ENCODE measurements at places on chromosomes 12 and 14.

DNA sequence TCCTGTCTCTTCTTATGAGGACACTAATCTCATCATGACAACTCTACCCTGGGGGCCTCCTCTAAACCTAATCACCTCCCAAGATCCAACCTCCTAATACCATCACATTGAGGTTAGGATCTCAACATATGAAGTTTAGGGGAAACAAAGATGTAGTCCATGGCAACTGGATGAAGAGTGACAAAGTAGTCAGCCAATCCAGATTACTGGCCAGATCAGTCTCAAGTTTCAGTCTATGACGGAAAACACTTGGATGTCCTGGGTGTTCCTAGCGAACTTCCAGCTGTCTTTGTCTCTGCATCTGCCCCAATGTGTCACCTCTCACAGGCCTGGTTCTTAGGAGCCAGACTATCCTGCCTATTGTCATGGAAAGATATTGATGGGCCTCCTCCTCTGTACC is 630.8 kb downstream of the AACS start:
- no peak for DNase-seq

DNA sequence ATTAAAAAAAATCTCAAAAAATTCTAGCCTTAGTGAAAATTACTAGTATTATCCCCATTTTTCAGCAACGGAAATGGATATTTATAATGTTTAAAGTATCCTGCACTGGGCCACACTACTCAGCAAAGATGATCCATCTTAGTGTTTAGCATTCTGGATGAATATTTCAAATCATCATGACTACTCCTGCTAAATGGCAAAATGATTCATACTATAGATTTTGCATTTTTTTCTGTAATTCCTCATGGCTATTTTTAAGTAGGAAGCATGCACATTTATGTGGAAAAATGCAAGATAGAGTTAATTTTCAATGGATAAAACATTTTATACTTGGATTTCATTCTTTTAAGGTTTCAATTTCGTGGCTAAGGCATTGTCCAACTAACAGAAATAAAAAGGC is 59.6 kb downstream of the LRFN5 start:
- DNase-seq, result no peak

DNA sequence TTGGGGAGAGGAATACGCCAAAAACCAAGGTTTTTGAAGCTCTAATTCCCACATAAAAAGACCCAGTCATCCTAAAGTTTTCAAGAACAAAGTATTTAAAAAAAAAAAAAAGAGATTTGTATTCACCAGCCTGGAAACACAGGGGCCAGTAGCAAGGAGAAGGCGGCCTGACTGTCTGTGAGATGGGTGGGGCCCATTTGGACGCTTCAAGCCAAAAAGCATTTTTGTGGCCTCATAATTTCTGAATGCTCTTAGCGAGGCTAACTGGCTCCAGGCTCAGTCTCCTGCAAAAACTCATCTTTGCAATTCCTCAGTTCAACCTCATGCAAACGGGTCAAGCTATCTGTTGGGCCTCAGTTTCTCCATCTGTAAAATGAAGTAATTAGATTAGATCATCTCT is 514.1 kb downstream of the MED13L start:
- DNase-seq, result no peak

GRCh38 chr14:72790887-72791566 is 102.9 kb downstream of the DPF3 start:
- no peak for DNase-seq

DNA sequence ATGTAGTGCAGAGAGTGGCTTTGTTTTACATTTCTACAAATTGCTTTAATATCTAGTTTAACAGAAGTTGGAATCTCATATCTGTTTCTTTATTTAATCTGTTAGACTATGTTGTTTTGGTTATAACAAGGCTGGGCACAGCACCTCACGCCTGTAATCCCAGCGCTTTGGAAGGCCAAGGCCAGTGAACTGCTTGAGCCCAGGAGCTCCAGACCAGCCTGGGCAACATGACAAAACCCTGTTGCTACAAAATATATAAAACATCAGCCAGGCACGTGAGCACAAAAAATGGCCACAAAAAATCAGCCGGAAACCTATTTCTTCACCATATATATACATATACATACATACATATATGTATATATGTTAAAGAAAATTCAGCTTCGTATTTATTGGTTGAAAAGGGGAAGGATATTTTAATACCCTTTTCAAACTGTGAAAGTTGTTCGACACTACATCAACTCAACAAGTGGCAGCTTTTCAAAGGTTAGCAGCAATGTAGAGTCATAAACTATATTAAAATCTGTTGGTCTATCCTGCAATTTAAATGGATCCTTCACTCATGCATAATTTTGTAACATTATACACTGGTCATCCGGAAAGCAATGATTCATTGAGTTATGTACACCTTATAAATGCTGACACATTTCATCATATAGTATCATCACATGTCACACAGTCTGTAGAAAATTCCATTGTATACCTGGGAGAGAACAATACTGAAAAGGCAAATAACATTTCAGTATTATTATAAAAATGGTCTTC is 7.1 kb downstream of the NR2C1 start:
- DNase-seq, result no peak

- DNase-seq, result no peak
Observed at GRCh38 chr14:106738075-106738474, 1211.7 kb downstream of the TMEM121 start.

- DNase-seq, result no peak
Observed at GRCh38 chr14:28436821-28437220, 329.8 kb upstream of the FOXG1 start.

- DNase-seq, result no peak
Observed at GRCh38 chr14:47763188-47763854, 87.9 kb upstream of the MDGA2 start.

GRCh38 chr14:21723431-21724045 is 49.9 kb upstream of the OR4E1 start:
- peak; percentile 49 for DNase-seq

- DNase-seq, result no peak
Observed at GRCh38 chr14:68379510-68380328, 413.1 kb downstream of the ZFP36L1 start.

DNA sequence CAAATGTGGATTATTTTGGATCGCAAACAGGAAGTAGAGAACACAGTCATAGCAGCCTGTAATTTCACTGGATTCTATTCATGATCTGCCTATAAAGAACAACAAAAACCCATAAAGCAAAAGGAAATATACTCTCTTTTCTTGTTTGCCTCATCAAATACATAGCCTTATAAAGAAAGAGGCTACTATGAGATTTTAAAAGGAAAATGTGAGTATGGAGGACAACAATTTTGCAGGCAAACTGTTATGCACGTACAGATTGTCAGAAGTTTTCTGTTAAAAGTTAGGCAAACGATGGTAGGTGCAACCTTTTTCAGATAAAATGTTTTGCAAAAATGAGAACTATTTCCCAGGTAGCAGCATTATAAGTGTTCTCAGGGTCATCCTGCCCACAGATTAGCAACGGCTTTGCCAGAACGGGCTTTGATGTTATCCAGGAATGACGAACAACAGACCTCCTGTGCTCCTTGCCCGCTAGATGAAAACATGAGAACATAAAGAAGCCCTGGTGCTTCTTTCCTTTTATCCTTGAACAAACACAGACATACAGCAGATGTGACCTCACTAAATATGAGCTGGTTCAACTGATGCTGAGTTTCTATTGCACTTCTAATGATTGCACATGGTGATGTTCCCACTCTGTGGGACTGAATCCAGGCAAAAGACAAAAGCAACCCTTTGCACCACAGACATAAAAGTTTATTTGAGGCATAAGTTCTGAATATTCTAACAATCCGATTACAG is 88.1 kb downstream of the ITPR2 start:
- no peak for DNase-seq

GRCh38 chr14:61188978-61189808 is 91.9 kb downstream of the TMEM30B start:
- DNase-seq, result peak; percentile 39

GRCh38 chr12:55687746-55688145 is 20.0 kb downstream of the ITGA7 start:
- no peak for DNase-seq

GRCh38 chr14:88323523-88324199 is 592 bp upstream of the KCNK10 start:
- DNase-seq, result peak; percentile 43

DNA sequence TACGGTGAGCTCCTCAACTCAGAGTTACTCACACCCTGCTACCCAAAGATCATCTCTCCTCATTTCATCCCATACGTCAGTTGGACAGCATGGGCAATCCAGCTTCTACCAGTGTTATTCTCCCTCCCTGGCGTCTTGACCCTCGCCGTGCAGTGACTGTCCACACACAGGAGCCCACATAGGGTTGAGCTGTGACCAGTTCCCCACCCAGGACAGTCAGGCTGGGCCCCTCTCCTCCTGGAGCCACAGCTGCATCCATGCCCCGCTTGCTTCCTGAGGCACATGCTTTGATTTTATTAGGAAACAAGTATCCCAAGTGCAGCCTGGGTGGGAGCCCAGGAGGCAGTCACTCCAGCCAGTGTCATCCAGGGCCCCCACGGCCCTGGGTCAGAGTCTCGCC is 140.3 kb upstream of the SFSWAP start:
- DNase-seq, result no peak

DNA sequence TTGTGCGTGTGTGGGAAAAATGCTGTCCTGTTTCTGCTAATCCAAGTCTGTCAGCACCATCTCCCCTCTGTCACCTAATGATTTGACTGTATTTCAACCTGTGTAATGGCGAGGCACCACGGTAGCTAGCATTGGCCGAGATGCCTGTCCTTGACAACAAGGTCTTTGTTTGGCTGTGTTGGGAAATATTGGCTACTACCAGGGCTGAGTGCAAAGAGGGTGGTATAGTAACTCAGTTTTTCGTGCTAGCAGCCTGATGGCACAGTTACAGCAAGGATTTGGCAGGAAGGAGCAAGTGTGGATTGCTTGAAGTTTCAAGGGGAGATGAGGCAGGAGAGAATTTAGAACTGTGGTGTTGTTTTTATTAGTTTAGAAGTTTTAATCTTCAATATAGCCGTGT is 440.3 kb upstream of the RGS6 start:
- no peak for DNase-seq

DNA sequence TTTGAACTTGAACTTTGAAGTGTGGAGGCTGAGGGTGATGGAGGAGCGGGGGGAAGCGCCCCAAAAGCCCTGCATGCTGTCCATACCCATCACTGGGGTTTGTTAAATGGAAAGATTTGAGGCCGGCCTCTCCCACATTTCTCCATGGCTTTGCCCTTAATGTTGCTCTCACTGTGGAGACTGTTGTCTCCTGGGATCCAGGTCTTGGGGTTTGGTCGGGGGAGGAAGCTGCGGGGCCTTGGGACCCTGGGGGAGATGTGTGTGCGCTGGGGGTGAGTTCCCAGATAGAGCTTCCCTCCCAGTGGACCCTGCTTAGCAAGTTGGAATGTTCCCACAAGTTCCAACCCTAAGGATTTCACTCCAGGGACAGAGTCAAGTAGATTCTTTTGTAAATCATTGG is 28.0 kb upstream of the LRTM2 start:
- peak; percentile 24 for DNase-seq

DNA sequence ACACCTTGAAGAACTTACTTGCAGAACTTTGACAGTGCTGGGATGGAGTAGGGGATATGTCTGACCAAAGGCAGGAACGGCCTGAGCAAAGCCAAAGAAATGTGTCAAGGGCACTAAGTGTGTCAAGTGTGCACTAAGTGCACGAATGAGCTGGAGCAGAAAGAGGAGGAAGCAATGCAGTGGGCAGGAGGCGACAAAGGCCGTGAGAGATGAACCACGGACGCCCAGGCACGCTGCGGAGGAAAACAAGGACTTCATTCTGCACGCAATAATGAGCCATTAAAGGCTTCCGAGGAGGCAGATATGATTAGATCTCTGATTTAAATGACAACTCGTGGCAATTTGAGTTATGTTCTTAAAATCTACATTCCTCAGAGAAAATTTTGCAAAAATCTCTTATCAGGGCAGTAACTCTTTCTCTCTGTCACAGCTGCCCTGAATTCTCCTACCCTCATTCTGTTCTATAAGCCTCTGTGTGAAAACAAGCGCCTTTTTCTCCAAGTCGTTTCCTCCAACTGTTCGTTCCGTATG is 25.3 kb downstream of the GRIN2B start:
- no peak for DNase-seq

GRCh38 chr12:59076622-59077021 is 156.3 kb upstream of the LRIG3 start:
- no peak for DNase-seq

All from activated naive CD8-positive, alpha-beta T cell treated with anti-CD3 and anti-CD28 coated beads, Interleukin-2, amount 10 ng/mL, durations not matched to agents 7 days and 5 days (primary cell).